CD4-positive, alpha-beta T cell treated with Interferon alpha-2 for 1 hour (primary cell): ENCODE measurements at places on chromosomes 5 and 9.
A peak's percentile ranks its signal among the peaks of the same experiment; 100 is the strongest.

DNA sequence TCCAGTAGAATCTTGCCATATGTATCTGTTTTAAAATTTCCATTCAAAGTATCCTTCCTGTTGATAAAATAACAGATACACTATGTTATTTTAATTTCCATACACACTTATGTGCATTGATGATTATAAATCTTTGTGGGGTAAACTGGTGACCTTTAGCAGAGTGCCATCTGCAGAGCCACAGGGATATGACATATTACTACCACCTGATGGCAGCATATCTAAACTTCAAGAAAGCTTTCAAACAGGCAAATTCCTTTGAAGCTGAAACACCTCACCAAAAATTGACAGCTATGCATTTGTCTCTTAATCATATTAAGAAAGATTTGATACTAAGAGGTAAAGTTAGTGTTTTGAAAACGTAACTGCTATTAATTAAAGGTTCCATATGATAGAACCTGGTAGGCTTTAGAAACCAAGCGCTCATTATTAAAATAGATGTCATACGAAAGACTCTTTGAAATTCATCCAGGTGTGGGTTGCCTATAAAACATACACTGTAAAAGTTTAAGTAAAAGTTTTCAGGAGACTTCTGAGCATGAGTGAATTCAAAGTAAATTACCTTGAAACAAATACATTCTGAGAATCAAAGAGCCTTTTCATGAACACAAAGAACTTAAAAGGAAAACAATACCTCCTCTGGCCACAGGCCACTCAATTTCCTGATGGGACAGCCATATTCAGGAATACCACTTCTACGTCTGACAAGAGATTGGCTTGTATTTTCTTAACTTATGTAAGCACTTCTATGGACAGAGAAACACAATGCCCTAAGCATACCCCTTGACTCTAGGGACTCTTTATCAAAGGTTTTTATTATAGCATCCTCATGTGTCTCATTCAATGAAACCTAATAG lies 93.3 kb downstream of the KIAA0825 start:
- DNase-seq: peak; percentile 69

DNA sequence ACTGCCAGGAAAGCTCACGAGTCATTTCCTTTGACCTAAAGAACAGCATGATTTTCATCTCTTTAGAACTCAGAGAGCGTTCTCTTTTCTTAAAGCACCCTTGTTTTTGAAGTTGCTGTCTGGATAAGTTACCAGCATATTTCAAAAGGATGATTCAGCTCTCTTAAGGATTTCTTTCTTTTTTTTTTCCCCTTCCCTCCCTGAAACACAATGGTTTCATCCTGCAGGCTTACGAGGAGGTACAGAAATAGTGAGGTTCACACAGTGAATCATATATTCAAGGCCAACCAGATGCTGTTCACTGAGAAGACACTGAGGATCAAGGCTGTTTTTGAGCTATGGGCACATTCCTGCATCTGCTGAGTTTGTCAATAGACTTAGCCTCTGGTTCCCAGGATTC lies 257.2 kb downstream of the KIF4B start:
- no peak for DNase-seq

DNA sequence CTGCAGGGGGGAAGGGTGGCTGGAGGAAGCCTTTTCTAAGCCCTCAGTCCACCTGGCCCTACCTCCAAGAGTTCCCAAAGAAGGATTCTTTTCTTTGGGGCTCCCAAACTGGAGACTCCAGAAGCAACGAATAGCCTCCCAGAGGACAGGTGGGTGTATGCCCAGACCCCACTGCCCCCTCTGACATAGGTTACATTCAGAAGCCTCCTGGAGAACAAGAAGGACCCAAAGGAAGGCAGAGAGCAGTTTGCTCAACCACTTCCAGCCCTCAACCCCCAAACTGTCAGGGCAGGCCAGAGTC lies 10.3 kb downstream of the HK3 start:
- DNase-seq: no peak

- DNase-seq: no peak
These were observed 25.1 kb upstream of the UGCG start for GRCh38 chr9:111871499-111871855.

- no peak for DNase-seq
These were observed 212.0 kb upstream of the KIF2A start for GRCh38 chr5:62093976-62094375.

- DNase-seq: no peak
These were observed 24.9 kb downstream of the MELK start for GRCh38 chr9:36597412-36598178.
